MCF 10A (cell line): ENCODE measurements at places on chromosomes 3 and 15. TPM values are rescaled to one million over a fixed set of nuclear protein-coding genes. Genes with fewer than 3 reads are reported as not detected.

Gene DISP2
- 1.8 and 2.1 TPM in 2 replicates for total RNA-seq

Gene ICE2
- total RNA-seq, result 55.1 and 57.9 TPM in 2 replicates

Gene CATSPER2
- 7.0 and 7.5 TPM in 2 replicates for total RNA-seq

DNA sequence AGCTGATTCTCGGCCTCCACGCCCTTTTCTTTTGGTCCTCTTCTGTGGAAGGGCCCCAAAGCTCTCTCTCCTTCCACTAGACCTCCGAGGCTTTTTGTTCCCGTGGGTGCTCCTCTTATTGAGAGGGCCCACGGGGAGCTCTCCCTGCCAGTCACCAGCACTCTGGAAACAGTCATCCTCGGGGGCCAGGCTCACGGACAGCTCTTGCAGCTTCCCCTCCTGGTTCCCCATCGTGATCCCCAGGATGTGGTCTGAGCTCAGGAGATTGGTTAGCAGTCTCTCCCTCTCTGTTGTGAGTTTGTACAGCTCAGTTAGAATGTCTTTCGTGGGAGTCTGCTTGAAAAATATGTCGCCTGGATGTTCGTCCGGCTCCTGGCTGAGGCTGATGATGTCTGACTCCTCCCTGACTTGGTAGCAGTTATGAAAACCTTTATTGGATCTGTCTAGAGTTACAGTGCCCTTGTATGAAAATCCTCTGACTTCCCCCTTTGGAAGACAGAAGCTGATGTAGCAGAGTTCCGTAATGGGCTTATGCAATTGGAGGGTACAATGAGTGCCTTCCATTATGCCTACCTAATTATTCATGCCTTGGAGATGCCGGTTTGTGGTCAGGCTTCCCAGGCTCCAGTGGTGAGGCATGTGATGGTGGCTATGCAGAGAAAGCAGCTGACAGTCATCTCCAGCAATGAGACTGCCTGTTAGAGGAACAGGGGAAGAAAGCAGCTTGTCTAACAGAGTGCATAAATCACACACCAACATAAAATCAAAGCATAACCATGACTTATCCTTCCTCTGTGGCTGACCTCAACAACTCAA lies 40.0 kb downstream of the FMN1 start:
- peak; percentile 58 for DNase-seq

- no peak for DNase-seq
These were observed 44.4 kb downstream of the PIAS1 start for GRCh38 chr15:68098465-68098864.

DNA sequence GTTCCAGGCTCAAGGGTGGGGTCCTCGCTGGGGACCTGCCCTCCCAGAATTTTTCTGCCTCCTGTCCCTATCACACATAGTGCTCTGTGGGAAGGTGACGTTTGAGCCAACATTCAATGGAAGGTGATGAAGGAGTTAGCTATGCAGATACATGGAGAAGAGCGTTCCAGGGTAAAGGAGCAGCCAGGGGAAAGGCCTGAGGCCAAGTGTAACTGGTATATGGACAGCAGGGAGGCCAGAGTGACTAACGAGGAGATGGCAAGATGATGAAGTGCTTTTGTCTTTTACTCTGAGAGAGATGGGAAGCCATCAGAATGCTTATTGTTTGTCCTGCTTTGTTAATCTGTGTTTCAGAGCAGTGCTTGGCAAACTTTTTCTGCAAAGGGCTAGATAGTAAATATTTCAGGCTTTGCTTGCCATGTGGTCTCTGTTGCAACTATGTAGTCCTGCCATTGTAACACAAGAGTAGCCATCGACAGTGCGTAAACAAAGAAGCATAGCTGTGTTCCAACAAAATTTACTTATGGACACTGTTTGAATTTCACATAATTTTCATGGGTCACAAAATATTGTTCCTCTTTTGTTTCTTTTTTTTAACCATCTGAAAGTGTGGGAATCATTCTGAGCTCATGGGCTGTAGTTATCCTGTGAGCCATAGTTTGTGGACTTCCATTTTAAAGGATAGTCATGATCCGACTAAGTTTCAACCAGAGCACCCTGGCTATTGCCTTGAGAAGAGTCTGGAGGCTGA lies 25.8 kb upstream of the PIAS1 start:
- DNase-seq, result no peak

GRCh38 chr15:67824976-67825880 lies at the start of gene SKOR1:
TSS of gene SKOR1 (plus strand) at chr15:67825509. CDS start at chr15:67825603, 94 bp downstream.
- DNase-seq, result no peak

DNA sequence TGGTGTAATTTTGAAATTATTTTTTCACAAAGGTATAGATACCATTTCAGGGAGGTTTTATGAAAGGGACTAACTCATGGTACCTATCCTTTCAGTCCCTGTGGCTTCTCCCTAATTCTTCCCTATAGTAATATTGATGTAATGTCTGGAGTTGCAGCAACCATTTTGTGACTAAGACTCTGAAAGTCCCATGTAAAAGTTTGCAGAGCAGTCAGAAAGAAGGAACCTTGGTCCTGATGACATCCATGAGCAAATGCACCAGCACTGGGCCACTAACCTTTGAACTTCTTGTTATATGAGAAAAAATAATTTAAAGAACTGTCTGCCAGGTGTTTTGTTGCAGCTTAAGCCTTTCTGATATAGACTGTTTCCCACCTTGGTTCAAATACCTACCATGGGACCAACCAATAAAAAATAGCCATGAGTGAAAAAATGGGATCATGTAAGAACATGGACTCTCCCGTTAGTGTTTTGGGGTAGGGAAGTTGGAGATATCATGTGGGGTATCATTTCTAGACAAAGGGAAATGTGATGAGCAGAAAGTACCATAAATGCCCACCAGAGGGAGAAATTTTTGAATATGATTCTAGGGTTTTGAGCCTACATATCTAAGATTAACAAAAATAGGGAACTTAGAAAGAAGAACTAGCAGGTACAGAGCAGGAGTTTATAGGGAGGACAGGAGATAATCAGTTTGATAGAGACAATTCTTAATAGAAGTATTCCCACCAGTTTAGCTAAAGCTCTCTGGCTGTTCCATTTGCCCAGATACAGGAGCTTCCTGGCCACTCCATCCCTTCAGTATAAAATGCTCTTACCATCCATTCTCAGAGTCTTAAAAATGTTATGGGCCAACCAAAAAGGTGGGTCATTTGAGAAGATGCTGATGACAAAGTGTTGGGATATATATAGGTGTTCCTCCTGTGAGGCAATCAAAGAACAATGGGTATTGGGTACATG lies 3.4 kb upstream of the CPOX start:
- peak; percentile 41 for DNase-seq

GRCh38 chr15:58361273-58361759 lies 70.5 kb upstream of the LIPC start:
- peak; percentile 76 for DNase-seq

DNA sequence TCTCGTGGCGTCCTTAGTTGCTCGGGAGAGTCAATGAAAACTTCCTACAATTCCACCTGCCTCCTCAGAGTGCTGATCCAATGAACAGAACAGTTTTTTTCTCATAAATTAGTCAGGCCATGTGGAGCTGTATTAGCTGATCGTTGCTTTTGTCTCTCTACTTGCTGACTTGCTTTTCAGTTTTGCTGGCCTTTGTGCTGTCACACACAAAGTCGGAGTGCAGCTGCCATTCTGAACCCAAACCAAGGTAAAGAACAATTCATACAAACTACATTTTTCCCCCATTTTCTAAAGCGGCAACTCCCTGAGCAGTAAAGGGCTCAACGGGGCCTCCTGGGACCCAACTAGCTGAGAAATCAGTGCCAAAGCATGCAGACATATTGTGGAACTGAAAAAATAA lies 43.1 kb downstream of the MEIS2 start:
- no peak for DNase-seq

- peak; percentile 89 for DNase-seq
These were observed 1.4 kb upstream of the RAD18 start for GRCh38 chr3:8964436-8965370.
